H9 (cell line): ENCODE measurements at places on chromosomes 16 and 17.
A peak's percentile ranks its signal among the peaks of the same experiment; 100 is the strongest.

DNA sequence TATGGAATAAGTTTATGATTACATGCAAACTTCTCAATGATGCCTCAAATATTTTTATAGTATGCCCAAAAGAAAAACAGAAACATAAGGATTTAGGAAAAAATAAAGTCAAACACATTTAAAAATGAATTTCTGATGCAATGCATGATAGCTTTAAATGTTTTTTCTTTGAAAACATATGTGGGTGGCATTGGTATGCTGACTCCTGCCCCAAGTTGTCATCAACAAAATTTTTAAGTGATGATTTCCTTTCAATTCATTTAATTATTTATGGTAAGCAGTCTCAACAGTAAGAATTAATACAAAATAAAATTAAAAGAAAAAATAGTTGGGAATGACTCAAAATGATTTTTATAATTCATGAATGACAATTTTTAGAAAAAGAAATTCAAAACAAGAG, 104.9 kb downstream of the CEP112 start:
- DNase-seq, result no peak

GRCh38 chr17:48834973-48835372, 4.1 kb downstream of the CALCOCO2 start:
- no peak for DNase-seq

DNA sequence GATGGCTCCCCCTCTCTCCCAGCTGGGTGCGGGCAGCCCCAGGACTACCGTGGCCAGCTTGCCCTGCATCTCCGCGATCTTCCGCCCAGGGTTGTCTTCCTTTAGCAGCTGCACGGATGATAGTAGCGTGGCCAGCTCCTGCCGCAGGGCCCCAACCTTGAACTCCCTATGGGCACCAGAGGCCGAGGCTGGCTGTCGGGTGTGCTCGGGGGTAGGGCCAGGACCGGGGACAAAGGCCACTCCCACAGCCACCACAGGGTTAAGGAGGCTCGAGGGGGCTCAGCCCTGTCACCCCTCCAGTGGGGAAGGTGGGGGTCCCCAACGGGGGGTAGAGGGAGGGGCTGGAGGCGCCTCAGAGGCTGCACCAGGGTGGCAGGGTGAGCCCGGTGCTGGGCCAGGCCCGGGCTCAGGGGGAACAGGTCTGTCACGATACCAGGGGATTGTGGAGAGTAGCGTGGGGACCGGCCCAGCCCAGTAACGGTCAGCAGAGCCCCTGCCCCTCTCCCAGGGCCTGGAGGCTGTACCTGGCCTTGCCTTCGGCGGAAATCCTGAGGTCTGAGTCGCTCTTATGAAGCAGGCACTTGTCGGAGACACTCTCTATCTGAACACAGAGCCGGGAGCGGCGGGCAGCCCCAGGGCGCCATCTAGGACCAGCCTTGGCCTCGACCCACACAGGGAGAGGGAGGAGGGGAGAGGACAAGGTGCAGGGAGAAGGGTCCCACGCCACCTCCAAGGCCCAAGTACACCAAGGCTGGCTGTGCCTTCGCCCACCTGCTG, 5.2 kb downstream of the PERCC1 start:
- peak; percentile 60 for DNase-seq

DNA sequence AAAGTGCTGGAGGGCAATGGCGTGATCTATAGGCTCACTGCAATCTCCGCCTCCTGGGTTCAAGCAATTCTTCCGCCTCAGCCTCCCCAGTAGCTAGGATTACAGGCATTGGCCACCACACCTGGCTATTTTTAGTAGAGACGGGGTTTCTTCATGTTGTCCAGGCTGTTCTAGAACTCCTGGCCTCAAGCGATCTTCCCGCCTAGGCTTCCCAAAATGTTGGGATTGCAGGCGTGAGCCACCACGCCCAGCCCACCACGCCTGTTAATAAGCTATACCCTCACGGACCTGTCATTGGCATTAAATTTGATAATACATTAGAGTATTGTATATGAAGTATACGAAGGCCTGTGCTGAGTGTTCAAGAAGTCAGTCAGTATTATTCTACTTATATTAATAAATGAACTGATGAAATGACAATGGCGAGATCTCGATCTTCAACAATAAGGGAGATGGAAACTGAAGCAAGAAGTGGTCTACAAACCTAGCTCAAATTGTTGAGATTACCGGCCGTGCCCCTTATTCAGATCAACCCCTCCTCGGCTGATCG, 818 bp upstream of the BCAS3 start:
- no peak for DNase-seq

GRCh38 chr17:68196394-68197090, 51.3 kb upstream of the AMZ2 start:
- peak; percentile 45 for DNase-seq

DNA sequence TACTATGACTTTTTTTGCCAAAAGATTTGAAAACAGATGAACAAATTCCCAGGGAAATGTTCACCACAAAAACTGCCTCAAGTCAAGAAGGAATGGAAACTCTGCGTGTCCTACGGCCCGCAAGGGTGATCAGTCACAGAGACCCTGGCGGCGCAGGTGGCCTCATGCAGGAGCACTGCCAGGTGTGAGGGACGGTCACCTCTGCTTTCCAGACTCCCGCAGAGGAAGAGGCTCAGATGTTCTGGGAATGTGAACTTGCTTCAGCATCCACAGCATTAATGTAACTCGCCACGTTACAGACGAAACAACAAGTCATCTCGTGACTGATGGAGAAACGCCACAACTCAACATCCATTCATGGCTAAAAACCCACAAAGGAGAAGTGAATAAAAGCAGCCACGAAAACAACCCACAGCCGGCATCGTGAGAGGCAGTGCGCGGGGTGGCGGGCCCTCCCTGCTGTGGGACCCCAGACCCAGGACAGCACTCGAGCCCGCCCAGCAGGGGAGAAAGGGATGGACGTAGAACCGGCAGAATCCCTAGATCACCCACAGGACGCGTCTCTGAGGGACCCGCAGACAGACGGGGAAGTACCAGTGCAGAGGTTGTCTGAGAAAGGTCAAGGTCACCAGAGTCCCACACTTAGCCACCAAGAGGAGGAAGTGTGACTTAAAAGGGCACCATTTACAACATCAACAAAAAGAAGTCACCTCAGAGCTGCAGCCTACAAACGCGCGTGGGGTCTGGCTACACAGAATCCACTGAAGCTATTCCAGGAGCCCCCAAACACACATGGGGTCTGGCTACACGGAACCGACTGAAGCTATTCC, 76.9 kb upstream of the GNG13 start:
- no peak for DNase-seq

GRCh38 chr16:81729451-81729850, 49.6 kb upstream of the PLCG2 start:
- peak; percentile 96 for DNase-seq

DNA sequence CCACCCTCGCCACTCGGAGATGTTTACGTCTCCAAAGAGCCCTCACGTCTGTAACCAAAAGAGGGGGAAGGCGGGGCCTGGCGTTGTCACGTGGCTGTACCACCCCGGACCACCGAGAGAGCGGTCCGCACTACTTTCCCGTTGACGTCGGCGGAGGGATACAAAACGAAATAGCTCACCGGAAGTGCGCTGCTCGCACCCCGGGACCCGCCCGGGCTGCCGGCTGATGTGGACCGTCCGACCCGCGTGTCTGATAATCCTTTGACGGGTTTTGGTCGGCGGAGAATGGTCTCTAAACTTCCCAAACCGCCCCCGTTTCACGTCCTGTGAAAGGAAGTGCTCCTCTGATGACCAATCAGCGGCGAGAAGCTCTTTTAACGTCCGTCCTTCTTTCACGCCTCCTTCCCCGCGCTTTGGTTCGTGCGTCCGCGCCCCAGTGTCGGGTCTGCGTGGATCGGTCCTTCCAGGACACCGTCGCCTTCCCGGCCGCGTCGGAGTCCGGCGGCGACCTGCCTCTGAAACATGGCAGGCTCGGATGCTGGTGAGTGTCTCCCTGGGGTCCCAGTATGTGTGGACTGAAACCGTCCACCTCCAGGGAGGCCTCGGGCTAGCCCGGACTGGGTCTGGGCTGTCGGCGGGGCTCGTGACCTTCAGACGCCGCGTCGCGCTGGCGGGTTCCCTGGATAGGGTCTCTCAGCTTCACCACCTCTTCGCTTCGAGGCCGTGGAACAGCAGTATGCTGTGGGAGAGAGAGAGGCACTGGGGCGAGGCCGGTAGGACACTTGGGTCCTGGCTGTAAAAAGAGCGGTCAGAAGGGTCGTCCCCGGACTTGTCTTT, at the start of gene CEP95:
TSS of gene CEP95 (plus strand) at position 402 of the 837 bp plus-strand sequence. CDS start at position 523, 121 bp downstream.
- DNase-seq, result no peak

DNA sequence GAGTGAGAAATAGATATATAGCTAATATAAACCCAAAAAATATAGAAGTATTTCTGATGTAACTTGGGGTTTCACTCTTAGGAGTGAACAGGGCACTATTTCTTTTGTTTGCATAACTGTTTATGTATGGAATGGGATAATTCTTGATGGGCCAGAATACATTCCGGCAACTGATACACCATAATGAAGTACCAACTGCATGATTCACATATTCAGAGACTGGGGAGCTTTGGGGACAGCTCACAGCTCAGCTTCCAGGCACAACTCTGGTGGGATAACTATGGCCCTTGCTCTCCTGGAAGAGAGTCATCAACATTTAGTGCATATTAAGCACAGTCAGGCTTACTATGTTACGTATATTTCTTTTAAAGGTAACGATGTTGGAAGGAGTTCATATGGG, 42.1 kb upstream of the ADCY7 start:
- DNase-seq, result no peak

- no peak for DNase-seq
Observed at GRCh38 chr16:4113358-4114256, 2.6 kb downstream of the ADCY9 start.

- peak; percentile 75 for DNase-seq
Observed at GRCh38 chr17:11506635-11507034, 91.6 kb upstream of the DNAH9 start.

DNA sequence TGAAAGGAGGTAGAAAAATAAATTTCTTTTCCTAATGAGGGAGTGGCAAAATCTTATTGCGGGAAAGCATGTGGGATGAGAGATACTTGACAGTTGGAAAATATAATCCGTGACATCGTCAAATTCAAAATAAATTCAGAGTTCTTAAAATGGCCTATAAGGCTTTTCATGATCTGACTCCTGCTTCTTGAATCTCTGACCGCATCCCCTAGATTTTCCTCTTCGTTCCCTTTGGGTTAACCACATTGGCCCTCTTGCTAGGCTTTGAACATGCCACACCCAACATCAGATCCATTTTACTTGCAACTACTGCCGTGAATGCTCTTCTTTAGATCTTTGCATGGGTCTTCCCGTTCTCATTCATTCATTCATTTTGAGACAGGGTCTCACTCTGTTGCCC, 50.1 kb downstream of the NF1 start:
- DNase-seq, result no peak

- DNase-seq, result no peak
Observed at GRCh38 chr17:58416937-58417299, 416 bp downstream of the RNF43 start.
